OCI-LY7 (cell line): ENCODE measurements at places on chromosomes 3 and 15. TPM values are rescaled to one million over a fixed set of nuclear protein-coding genes. Genes with fewer than 3 reads are reported as not detected.
A peak's percentile ranks its signal among the peaks of the same experiment; 100 is the strongest.

- no peak for DNase-seq
Observed at GRCh38 chr15:100875495-100875894, 4.1 kb upstream of the ALDH1A3 start.

DNA sequence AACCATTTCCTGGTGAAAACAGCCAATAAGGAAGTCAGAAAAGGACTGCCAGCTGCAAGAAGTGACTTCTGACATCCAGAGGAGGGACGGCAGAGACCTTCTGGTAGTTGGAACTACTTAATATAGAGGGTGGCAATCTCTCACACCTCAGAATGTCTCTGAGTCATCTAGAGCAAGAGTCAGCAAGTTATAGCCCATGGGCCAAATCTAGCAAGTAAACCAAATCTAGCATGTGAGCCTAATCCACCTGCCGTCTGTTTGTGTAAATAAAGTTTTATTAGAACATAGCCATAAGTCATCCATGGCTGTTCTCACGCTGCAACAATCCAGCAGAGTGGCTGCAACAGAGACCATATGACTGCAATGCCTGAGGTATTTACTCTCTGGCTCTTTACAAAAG, 160.5 kb upstream of the NR2E3 start:
- DNase-seq = no peak

- DNase-seq = no peak
Observed at GRCh38 chr3:127585163-127585812, 5.2 kb downstream of the TPRA1 start.

SAMD7 gene
- 0.93 and 0.96 TPM in 2 replicates for total RNA-seq

DNA sequence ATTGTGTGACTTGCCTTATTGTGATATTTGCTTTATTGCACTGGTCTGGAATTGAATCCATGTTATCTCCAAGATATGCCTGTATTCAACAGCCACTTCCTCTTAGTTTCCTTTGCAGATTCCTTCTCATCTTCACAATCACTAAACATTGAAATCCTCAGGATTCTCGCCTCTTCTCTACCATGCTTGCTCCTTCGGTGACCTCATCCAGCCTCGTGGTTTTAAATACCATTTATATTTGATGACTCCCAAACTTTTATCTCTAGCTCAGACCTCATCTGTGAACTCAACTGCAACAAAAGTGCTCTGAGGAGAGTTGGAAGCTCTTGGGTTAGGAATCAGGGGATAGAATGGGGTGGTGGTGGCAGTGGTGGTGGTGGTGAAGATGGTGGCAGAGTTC, 19.9 kb downstream of the POLR2M start:
- DNase-seq = no peak

GRCh38 chr3:41102750-41103149, 96.6 kb upstream of the CTNNB1 start:
- no peak for DNase-seq

LAMB2 gene
- total RNA-seq = not detected in 2 replicates

DNA sequence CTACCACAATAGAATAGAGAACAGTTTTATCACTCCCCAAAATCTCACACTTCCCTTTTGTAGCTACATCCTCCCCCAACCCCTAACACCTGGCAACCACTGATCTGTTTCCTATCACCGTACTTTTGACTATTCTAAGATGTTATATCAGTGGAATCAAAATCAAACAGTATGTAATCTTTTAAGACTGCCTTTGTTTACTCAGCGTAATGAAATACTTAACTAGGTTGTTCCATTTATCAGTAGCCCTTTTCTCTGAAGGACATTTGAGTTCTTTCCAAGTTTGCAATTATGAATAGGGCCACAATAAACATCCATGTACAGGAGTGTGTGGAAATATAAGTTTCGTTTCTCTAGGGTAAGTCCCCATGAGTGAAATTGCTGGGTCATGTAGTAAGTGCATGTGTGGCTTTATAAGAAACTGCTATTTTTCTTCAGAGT, 372.3 kb downstream of the SV2B start:
- DNase-seq = no peak

- DNase-seq = peak; percentile 99
Observed at GRCh38 chr3:52056968-52057811, 819 bp upstream of the DUSP7 start.

GRCh38 chr3:146080578-146080977, 80.4 kb downstream of the PLOD2 start:
- no peak for DNase-seq

SERINC4 gene
- 1.1 and 1.9 TPM in 2 replicates for total RNA-seq

CCR2 gene
- not detected in 2 replicates for total RNA-seq

RBP2 gene
- not detected in 2 replicates for total RNA-seq

DNA sequence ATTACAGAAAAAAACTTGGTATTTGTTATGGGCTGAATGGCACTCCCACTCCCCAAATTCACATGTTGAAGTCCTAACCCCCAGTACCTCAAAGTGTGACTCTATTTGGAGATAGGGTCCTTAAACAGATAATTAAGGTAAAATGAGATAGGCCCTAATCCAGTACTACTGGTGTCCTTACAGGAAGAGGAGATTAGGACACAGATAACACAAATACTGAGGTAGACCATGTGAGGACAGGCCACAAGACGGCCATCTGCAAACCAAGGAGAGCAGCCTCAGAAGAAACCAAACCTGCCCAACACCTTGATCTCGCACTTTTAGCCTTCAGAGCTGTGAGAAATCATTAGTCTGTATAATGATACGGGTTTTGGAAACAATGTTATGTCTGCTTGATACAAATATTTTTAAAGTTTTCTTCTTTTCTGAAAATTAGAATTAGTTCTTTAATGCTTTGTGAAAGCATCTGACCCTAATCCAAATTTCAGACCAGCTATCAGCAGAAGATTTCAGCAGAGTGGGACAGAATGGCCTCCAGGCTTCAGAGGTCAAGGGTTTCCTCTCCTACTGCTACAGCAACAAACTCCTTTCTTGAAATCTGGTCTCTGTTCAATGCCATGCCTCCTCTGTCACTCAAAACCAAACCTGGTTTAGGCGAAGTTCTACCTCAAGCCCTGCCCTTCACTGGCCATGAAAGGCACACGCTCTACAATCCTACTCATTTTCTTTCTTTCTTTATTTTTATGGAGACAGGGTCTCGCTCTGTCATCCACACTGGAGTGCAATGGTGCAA, 22.0 kb upstream of the HDC start:
- DNase-seq = no peak

DNA sequence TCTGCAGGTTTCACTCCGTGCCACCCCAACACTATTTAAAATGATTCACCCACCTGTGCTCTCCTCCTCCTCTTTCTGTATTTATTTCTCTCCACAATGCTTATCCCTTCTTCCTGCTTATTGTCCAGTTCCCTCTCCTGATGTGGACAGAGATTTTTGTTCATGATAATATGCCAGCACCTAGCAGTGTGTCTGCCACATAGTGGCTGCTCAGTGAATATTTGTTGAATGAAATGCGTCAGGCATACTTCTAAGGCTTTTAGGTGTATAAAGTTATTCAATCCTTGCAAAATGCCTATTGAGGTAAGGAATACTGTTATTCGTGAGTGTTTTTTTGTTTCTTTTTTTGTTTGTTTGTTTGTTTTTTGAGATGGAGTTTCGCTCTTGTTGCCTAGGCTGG, 67.5 kb upstream of the MME start:
- no peak for DNase-seq

- DNase-seq = no peak
Observed at GRCh38 chr3:150429767-150430671, 21.9 kb downstream of the TSC22D2 start.

- no peak for DNase-seq
Observed at GRCh38 chr3:189262746-189263145, 91.0 kb downstream of the TPRG1 start.

TADA3 gene
- total RNA-seq = 56.4 and 58.5 TPM in 2 replicates

CPEB1 gene
- total RNA-seq = not detected in 2 replicates

DNA sequence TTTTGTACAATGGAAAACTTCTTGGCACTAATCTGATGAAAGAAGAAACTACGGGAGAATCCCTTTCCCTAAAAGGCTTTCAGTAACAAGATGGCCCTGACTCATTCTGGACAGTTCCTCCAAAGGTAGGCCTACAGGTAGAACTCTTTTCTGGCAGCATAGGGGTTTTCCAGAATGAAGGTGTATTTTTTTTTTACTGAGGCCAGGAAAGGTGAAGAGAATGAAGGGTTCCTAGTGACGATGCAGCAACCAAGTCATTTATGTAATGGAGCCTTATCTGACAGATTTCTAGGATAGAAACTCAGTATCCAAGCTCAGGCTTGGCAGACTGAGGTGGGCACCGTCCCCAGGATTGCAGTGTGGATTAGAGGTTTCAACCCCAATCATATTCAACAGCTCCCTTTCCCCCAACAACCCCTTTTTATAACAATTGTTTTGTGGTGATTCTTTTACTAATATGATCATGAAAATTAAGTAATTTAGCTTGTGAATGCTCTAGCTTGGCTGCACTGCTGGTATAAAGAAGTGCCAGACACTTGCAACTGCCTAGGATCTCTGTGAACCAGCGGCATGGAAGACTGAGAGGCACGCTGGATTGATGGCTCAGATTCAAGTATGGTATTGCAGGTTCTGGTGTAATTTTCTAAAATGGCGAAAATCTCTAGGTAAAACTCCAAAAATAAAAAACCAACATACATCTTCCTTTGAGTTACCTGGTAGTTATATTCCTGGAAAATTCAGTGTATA, 8.7 kb upstream of the TRIM69 start:
- DNase-seq = no peak

SPATA12 gene
- 0.13 and 0.20 TPM in 2 replicates for total RNA-seq

DNA sequence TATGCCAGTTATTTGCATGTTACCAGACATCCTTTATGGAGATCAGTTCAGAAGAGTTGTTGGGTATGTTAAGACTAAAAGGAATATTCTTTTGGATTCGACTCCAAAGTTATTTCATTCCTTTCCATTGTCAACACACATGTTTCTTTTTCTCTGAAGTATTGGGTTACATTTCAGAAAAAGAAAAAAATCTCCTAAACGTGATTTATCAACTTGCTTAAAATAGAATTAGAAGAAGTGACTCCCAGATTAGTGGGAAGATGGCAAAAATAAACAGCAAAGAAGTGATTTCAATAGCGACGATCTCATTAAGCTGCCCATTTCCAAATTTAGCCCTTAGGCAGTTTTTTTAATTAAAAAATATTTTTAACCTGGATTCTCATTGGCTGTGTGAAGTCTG, 85.4 kb downstream of the TIGIT start:
- no peak for DNase-seq

GRCh38 chr3:126558336-126559071, at the start of gene C3orf22:
Gene C3orf22 (minus strand): TSS chr3:126558932. CDS start chr3:126553390, 5,542 bp downstream.
- no peak for DNase-seq

TUSC7 gene
- not detected in 2 replicates for total RNA-seq

- no peak for DNase-seq
Observed at GRCh38 chr3:1037631-1038030, 55.2 kb upstream of the CNTN6 start.

GRCh38 chr3:99721633-99722007, 83.2 kb downstream of the COL8A1 start:
- no peak for DNase-seq

- DNase-seq = no peak
Observed at GRCh38 chr3:116388867-116389385, 56.4 kb downstream of the LSAMP start.

DNA sequence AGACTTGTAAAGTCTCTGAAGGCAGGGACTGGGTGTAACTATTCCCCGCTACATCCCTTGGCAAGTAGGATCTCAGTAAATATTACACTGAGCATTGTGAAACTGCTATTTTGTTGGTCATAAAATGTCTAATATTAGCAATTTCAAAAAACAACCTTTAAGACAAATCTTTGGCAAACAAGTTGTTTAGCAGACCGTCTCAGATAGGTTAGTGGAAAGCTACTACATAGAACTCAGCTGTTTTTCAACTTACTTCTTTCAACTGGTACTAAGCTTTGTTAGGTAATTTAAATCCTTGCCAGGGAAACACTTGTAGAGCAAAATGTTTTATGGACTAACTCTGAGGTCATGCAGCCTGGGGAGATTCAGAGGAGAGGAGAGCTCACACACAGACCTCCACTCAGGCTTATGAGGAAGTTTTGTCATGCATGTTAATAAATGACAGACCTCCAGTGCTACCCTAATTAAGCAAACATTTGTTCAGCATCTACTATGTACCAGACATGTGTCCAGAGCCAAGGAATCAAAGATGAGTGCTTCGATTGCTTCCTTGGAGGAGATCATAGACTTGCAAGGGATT, 61.6 kb upstream of the STAC start:
- no peak for DNase-seq

- no peak for DNase-seq
Observed at GRCh38 chr15:66707310-66708082, 5.5 kb downstream of the SMAD6 start.

- DNase-seq = no peak
Observed at GRCh38 chr15:67736810-67737209, 88.5 kb upstream of the SKOR1 start.

DNA sequence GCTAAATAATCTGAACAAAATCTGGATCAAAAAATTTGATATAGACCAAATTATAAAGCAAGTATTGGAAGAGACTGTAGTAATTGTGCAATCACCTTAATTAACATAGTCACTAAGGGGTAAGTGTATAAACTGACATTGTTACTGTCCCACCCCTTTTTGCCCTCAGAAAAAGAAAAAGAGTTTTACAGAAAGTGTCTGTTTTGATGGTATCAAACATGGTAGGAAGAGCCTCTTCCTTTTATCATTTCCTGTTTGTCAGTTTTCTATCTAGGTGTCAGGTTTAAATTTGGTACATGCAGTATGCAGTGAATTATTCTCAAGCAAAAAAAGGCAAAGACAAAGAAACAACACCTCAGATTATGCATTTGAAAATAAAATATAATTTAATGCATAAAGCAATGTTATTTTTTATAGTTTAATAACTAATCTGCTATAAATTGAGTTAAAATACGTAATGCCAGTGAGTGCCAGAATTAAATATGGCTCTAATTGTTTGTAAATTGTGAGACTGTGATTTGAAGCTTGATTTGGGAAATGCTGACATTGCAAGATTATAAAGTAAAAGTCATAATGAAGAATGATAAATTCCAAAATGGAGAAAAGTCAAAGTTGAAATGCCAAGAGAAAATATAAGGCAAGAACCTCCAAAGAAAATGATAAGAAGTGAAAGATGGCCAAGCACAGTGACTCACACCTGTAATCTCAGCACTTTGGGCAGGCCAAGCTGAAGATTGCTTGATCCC, 30.3 kb upstream of the CMC1 start:
- no peak for DNase-seq

- DNase-seq = no peak
Observed at GRCh38 chr15:100565591-100565990, 36.4 kb downstream of the LINS1 start.

LMOD3 gene
- not detected in 2 replicates for total RNA-seq

PAQR9 gene
- not detected in 2 replicates for total RNA-seq

PLSCR2 gene
- total RNA-seq = not detected in 2 replicates

ADAMTS9 gene
- total RNA-seq = not detected in 2 replicates

ARHGEF26 gene
- total RNA-seq = 0.11 and 0.35 TPM in 2 replicates

DNA sequence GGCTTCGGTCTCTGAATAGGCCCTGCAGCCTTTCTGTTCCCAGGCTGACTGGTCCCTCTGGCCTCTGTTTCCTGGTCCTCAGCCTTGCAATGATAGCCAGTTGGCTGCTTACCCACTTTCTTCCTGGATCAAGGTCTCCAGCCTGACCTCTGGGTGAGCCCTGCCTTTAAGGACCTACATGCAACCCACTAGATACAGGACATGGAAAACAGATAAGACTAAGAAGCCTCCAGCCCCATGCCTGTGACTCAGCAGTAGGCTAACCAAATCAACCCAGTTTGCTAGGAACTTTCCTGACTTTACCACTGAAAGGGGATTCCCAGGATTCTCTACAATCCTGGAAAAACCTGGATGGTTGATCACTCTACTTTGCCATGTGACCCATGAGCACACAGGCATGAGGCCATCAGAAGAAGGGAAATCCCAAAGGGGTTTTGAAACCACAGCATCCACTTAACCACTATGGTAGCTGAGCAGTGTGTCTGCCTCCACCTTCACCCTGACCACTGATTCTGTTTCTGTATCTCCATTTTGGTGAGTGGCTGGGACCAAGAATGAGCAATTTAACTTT, 188.1 kb downstream of the CHST2 start:
- no peak for DNase-seq
